ENCODE measurements at places on chromosomes 5 and 9.

DNA sequence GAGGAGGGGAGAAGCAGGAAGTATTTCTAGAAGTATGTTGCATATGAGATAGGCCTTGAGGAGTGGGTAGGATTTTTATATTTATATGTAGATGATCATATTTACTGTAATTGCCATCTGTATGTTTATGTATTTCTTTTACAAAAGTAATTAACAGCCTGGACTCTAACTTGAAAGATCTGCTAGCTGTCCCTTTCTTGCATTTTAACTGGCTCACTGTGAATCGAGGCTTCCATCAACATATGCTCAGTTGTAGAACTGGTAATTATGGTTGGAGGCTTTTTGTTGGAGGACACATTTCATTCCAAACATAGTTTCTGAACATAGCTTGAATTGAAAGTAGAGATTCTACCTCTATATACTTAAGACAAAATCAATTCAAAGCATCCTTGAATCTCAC is 23.4 kb downstream of the ABLIM3 start:
- no peak for DNase-seq

GRCh38 chr9:20028849-20029231 is 240.0 kb upstream of the SLC24A2 start:
- DNase-seq: no peak

GRCh38 chr9:131545003-131545785 is at the start of gene PRRT1B:
Gene PRRT1B (plus strand): TSS chr9:131545523. CDS start chr9:131545616, 93 bp downstream.
- no peak for DNase-seq

DNA sequence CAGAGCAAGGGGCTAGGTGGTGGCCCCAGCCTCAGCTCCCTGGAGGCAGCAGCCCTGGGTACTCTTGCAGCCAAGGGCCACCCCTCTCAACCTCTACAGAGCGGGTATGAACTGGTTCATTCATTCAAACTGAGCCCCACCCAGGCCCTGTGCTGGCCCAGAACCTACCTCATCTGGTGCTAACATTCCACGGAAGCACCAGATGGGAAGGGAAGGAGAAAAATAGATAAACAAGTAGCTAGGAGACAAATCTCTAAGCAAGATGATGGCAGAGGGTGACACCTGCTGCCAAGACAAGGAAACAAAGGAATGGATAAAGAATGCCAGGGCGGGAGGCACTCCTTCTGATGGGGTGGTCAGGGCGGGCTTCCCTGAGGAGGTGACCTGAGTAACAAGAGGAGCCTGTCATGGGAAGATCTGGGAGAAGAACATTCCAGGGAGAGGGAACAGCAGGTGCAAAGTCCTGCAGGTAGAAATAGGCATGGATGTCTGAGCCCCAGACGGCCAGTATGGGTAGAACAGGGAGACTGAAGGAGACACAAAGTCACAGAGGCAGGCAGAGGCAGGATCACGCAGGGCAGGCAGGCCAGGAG is 6.1 kb downstream of the ST6GALNAC4 start:
- no peak for DNase-seq

DNA sequence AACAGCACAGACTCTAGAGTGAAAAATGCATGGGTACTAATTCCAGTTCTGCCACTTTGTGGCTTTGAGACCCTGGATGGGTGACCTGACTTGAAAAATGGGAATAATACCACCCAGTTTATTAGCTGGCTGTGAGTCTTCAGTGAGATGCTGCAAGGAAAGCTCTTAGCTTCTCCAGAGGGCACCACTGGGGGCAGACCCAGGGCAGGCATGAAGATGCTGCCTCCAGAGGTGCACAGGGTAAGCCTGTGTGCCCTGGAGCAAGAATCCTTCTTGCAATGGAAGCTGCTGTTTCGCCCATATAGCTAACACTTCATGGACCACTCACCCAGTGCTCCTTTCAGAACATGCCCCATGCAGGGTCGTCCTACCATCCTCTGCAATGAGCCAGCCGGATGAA is 75.7 kb downstream of the C5orf15 start:
- DNase-seq: no peak

DNA sequence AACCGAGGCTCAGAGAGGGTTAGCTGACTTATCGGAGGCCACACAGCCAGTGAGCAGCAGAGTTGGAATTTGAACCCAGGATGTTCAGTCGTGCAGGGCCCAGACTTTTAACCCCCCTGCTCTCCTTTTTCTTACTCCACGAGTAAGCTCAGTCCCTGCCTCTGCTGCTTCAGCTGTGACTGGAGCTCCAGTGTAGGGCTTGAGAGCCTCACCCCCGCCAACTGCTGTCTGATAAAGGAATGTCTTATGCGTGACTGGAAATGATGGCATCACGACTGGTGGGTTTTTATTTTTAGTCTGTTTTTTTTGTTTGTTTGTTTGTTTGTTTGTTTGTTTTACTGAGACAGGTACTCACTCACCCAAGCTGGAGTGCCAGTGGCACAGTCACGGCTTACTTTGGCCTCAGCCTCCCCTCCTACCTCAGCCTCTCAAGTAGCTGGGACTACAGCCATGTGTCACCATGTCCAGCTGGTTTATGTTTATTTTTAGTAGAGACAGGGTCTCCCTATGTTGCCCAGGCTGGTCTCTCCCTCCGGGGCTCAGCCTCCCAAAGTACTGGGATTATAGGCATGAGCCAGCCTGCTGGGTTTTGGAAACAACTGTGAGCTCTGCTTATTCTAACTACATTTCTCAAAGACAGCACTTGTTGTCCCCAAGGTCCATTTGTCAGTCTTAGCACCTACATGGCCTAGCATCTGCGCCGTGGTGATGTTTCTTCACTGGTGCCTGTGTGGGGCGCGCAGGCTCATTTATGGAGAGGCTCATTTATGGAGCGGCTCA is 52.5 kb upstream of the NCS1 start:
- DNase-seq: no peak

DNA sequence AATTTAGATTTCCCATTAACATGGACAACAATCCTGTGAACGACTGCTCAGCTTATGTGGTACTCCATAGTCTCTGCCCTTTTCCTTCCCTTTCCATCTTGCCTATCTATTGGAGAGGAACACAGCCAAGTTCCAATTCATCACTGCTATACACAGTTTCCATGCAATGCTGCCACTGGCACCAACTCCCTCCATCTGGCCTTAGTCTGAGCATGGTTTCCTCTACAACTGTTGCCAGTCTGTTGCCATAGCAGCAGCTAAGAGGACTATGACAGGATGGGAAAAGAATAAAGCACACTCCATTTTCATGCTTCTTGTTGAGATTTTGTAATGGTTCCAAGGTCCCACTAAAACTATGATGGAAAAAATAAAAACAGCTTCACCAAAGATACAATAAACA is 189.0 kb downstream of the HCN1 start:
- no peak for DNase-seq
